Stimulated activated CD8-positive, alpha-beta memory T cell treated with anti-CD3 and anti-CD28 coated beads, Interleukin-2, amount 100 ng/mL, for 1 hour (primary cell): ENCODE measurements at places on chromosomes 2 and 18.

DNA sequence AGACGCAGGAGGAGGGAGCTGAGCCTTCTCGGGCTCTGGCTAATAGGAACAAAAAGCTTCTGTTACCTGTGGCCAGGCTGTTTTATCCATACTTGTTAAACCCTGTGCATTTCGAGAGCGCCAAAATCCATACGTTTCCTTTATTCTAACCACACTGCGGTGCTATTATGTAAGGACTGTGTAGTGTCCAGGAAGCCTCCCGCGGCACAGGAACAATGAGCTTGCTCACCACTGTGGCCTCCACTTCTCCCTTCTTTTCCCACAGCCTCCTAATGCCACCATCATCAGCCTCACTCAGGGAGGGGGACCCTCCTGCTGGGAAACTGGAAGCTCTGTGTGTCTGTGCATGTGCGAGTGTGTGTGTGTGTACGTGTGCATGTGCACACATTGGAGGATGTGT lies 268.5 kb downstream of the HAUS1 start:
- no peak for DNase-seq

GRCh38 chr2:200350850-200351285 lies 44.4 kb downstream of the SPATS2L start:
- DNase-seq: no peak

DNA sequence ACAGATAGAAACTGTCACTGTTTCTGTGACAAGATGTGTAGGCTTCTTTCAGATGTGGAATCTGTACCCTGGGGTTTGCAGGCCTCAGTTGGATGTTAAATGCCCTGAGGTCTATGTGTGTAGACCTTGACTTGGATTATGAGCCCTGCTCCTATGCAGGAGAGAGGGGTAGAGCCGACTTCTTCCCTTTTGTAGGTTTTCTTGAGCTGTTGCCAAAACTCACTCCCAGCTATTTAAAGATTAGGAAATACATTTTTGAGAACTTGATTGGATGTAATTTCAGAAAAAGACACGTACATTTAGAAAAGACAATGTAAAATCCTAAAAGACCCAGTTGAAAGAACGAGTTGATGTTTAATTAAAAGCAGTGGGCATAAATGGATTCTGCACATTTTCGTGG lies 374.8 kb downstream of the SLC4A3 start:
- no peak for DNase-seq

DNA sequence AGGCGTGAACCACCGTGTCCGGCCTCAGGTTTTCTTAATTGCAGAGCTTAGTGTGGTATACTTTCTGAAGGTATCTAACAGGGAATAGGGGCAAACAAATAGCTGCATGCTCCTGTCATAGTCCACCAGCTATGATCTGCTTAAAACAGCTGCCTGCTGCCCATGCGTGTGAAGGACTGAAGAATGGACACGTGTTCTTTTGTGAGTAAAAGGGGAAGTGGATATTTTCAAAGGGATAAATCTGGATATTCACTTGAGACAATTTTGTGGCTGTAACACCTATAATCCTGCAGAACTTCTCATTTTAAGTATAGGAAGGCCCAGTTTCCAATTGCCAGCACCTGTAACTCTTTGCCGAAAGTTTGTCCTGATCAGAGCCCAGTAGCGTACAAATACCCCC lies 44.7 kb downstream of the TRPM8 start:
- DNase-seq: no peak

GRCh38 chr2:228559774-228560415 lies 378.4 kb upstream of the SPHKAP start:
- DNase-seq: no peak

GRCh38 chr2:181957668-181958067 lies 28.0 kb upstream of the PPP1R1C start:
- no peak for DNase-seq

- DNase-seq: no peak
These were observed 499.3 kb upstream of the FANCL start for GRCh38 chr2:58740426-58740825.
